Kidney epithelial cell (primary cell): ENCODE measurements at places on chromosomes 5 and 9. TPM values are rescaled to one million over a fixed set of nuclear protein-coding genes. Genes with fewer than 3 reads are reported as not detected.

The TAL2 gene
- total RNA-seq = 0.33 TPM in 1 of 2 replicates, not detected in the other

DNA sequence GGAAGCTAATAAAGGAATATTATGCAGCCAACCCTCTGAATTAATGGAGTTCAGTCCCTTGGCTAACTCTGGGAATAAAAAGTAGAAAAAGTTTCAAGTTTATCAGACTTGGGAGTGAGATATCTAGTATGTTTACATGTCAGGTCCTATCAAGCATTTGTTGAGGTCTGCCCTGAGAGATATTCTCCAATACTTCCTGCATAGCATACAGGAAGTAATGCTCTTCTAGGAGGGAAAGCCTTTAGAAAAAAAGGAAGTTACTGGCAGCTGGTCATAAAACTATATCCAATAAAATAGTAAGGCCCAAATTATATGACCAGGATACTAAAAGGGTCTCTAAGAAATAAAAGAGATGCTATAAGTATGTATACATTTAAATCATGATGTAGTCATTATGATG, 594.1 kb upstream of the FTMT start:
- DNase-seq = no peak

GRCh38 chr9:119961774-119962424, 592.7 kb upstream of the BRINP1 start:
- DNase-seq = no peak

The NUTM2G gene
- not detected in 2 replicates for total RNA-seq

- DNase-seq = no peak
Measured at GRCh38 chr5:155052532-155052931, 39.0 kb downstream of the KIF4B start.

The DEPDC1B gene
- total RNA-seq = 10.6 TPM in 2 replicates

DNA sequence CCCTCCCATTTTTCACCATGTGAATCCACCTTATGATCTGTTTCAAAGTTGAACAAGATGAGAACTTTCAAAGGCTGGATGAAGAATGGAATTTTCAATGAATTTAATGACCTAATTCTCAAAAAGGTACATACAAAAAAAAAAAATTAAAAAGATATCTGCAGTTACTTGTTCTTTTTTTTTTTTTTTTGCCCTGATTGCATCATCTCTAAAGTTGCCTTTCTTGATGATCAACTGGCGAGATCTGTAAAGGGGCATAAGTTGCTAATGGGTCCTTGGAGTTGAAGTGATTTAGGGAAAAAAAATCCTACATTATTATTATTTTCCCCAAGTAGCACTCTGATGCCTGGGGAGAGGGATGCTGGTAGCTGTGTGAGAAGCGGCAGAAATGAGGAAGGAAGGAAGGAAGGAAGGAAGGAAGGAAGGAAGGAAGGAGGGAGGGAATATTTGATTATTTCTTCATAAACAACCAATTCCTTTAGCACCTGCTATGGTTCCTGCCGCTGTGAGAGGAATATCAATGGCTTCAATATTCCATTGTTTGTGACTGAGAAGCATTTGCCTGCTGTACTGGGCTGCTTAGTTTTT, 48.8 kb upstream of the CD180 start:
- no peak for DNase-seq

GRCh38 chr5:101977729-101978345, 318.2 kb downstream of the SLCO4C1 start:
- peak; percentile 16 for DNase-seq

The SPINK13 gene
- not detected in 2 replicates for total RNA-seq

- no peak for DNase-seq
Measured at GRCh38 chr5:20305463-20305862, 317.5 kb upstream of the CDH18 start.

DNA sequence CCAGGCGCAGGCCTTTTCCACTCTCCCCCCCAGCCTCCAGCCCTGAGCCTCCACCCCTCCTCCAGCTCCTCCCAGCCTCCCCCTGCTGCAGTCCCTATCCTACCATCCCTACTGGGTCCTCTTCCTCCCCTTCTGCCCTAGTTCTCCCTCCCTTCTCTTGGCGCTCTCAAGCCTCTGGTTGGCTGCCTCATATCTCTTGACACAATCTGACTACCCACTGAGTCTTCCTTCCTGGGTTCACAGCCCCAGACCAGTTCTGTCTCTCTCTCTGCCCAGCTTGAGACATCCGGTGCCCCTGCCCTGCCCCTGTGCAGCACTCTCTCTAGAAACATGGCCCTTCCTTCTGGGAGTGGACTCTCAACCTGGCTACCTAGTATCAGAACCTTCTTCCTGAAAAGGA, 76.2 kb downstream of the TSPAN17 start:
- DNase-seq = no peak

- DNase-seq = no peak
Measured at GRCh38 chr5:25119650-25120049, 474.9 kb upstream of the CDH10 start.

DNA sequence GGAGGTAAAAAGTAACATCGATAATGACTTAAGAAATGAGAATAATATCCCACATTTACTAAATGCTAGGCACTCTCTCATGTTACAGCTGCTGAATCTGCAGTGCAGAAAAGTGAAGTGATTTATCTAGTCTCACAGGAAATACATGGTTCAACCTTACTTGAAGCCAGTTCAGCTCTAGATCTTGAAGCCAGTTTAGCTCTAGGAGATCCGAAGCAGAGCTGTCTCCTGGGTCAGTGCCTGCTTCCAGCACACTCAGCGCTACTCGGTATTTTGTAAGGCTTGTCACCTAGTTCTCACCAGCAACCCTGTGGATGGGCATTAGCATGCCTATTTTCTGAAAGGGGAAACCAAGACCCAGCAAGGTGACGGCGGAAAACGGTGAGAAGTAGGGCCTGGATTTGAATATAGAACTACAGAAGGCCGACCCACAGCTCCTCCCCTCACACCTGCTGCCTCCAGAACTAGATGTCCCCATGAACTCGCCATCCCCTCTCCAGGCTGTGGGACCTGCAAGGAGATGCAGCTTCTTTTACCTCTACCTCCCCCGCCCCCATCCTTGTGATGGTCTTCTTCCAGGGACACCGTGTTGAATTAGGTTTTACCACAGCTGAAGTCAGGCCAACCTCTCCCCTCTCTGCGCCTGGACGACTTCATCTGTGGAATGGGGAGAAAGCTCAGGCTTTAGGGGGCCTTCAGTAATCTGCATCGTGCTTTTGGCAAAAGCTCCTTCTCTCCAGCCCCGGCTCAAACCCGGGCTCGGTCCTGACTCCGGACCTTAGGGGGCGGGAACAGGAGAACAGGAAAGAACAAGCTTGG, 4.4 kb upstream of the MSX2 start:
- DNase-seq = no peak

DNA sequence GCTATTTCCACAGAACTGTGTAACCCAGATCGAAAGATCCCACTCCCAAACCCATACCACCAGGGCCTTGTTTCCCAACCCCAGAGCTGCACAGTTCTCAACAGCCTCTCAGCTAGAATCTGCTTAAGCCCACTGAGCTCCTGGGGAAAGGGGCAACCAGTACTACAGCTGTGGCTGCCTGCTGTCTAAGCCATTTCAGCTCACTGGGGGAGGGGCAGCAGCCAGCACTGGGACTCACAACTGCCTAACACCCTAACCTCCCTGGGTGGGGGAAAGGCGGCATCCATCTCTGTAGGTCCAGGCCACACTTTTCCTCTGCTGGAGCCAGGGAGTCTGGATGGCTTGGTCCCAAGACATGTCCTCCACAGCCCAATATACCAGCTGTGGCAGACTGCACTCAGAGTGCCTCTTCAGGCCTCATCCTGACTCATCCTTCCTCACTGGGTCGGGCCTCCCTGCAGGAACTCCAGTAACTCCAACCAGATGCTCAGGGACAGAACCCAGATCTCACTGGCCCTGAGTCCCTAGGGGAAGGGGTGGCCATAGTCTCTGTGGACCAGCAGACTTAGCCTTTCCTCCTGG, 241.4 kb downstream of the HINT1 start:
- DNase-seq = no peak

- no peak for DNase-seq
Measured at GRCh38 chr5:43171451-43171850, 20.6 kb upstream of the NIM1K start.

DNA sequence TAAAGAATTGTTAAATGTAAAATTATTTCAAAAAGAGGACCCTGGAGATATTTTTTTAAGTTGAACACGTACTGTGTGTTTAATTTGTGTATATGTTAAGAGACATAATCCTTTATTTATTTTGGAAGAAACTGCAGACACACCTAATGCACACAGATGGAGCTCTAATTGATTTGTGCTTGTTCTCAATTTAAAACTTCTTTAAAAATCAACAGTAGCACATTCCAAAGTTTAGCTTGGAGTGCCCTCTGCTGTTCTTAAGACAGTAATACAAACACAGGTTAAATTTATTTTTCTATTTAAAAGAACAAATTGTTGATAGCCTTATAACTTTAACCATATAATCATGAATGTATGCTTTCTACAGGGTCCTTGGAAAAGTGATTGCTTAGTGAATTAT, 277.6 kb upstream of the ADAMTS16 start:
- DNase-seq = peak; percentile 10

DNA sequence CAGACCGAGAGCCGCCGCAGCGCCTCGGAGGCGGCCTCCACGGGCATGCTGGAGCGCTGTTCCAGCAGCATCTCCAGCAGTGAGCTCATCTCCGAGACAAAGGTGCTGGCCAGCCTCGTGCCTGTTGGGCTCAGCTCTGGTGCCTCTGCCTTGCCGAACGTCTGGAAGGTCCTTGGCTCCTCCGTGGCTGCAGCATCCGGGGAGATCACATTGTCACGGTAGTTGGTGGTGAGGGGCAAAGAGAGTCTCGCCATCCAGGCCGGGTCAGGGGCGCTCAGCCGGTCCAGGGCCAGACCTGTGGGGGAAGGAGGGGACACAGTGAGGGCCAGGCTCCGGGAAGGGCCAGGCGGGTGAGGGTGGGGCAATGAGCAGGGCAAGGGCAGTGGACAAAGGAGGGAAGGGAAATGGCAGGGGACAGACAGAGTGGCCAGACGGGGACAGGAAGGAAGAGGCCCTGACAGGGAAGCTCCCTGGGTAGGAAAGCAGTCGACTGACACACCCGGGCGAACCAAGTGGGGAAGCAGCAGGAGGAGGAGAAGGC, 12.4 kb downstream of the PCDH12 start:
- DNase-seq = no peak

DNA sequence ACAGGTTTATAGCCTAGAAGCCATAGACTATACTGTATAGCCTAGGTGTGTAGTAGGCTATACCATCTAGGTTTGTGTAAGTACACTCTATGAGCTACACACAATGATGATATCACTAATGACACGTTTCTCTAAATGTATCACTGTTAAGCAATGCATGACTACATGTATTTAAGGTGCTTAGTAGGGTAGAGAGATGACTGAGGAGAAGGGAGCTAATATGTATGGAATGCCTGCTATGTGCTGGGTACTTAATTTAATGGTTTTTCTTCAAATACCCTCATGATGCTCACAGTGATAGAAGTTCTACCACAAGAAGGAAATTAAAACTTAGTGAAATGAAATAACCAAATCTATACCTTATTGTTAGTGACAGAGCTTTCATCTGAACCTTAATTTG, 1785.5 kb downstream of the EFNA5 start:
- DNase-seq = peak; percentile 23

GRCh38 chr9:113343732-113344231, 3.7 kb upstream of the WDR31 start:
- DNase-seq = no peak

The ENHO gene
- 1.5 TPM in 1 of 2 replicates, not detected in the other for total RNA-seq

GRCh38 chr9:135345775-135346433, 133.7 kb upstream of the PPP1R26 start:
- DNase-seq = no peak

The PCDH1 gene
- total RNA-seq = 42.4 and 45.5 TPM in 2 replicates

GRCh38 chr9:16873126-16873802, 2.8 kb upstream of the BNC2 start:
- DNase-seq = no peak

GRCh38 chr5:141560725-141561483, 57.9 kb downstream of the DIAPH1 start:
- peak; percentile 86 for DNase-seq

- no peak for DNase-seq
Measured at GRCh38 chr5:145478651-145479050, 356.5 kb downstream of the PRELID2 start.

- no peak for DNase-seq
Measured at GRCh38 chr5:56161439-56161823, 71.7 kb downstream of the ANKRD55 start.

GRCh38 chr5:76521240-76521758, 101.9 kb downstream of the F2RL2 start:
- DNase-seq = no peak

- no peak for DNase-seq
Measured at GRCh38 chr5:132475987-132476875, 14.3 kb downstream of the IRF1 start.

- DNase-seq = no peak
Measured at GRCh38 chr5:87661784-87662566, 249.2 kb upstream of the CCNH start.

DNA sequence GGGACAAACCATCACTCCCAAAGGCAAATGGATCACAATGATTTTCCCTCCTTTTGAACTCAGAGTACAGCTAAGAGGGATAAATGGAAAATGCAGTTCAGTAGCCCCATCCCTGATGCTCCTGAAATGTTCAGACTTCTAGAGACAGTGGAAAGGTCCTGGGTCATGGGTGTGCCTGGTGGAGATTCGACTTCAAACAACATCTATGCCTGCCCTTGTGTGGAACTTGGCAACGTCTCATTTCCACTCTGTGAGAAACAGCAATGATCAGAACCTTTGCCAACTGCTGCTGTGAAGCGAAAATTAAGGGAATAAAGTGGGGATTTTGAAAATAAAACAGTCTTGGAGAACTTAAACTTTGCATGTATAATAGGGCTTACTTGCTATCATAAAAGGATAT, 778.1 kb downstream of the SEMA5A start:
- DNase-seq = no peak

- DNase-seq = no peak
Measured at GRCh38 chr5:53515988-53516387, 35.6 kb downstream of the FST start.

DNA sequence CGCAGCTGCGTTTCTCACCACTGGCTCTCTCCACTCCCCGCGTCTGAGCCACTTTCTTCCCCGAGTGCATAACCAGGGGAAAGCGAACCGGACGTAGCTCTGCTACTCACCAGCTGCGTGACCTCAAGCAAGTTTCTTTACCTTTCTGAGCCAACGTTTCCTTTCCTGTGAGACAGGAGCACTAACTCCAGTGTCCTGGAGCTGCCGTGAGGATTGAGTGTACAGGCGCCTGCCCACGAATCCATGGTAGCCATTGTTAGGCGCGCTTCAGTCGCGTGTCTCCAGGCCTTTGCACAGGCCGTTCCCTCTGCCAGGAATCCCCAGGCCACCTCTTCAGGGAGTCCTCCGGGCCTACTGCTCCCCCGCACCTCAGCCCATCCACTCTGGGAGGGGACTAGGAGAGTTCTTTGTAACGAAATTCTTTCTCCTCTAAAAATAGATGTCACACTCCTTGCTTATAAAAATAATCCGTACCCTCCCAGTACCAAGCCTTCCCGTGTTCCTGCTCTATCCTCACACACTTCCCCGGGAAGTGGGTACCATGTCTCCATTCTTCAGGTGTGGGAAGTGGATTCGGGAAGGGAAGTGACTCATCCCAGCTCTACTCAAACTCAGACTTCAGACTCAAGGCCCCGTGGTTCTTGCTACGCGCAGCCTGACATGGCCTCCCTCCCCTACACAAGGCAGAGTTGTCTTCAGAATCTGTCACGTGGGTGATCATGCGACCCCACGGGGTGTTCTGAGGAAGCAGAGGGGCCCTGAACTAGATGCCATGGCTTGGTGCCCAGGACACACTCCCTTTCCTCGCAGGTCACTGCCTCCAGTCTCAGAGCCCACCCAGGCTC, 16.1 kb upstream of the CRB2 start:
- no peak for DNase-seq
